ENCODE measurements at places on chromosomes 5 and 9. TPM values are rescaled to one million over a fixed set of nuclear protein-coding genes. Genes with fewer than 3 reads are reported as not detected.

DNA sequence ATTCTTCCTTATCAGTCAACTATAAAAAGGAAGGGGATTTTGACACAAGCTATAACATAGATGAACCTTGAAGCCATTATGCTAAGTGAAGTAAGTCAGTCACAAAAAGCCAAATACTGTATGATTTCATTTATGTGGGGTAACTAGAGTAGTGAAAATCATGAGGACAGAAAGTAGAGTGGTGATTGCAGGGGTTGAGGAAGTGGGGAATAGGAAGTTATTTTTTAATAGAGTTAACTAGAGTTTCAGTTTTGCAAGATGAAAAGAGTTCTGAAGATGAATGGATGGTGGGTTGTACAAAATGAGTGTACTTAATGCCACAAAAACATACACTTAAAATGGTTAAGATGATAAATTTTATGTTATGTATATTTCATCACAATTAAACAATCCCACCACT is 65.4 kb upstream of the FAM174A start:
- DNase-seq: no peak

SMIM33 gene
- total RNA-seq: not detected

DNA sequence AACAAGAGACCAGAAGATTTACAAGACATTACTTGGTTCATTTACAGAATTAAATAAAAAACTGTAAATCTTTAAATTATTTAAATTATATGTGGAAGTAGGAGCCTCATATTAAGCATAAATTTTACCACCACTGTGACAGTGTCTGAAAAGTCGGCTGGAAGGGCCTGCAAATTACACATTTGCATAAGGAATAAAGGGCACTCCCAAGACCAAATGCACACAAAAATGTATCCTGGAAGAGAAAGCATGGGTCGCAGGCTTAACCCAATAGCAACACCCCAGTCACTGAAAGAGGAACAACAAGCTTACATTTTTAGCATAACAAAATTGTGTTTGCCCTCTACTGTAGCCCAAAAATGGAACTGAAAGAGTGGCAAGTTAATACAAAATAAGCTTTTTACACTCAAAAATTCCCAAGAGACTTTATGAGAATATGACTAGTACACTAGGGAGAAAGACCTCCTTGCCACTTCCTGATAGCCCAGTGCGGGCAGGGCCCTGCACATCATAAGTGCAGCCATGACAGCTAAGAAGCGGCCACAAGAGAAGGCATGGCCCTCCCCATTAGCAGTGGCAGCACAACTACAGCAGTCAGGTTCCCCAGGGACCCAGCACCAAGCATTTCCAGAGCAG is 482.0 kb downstream of the DTWD2 start:
- DNase-seq: no peak

IGIP gene
- total RNA-seq: 5.2 TPM

DNA sequence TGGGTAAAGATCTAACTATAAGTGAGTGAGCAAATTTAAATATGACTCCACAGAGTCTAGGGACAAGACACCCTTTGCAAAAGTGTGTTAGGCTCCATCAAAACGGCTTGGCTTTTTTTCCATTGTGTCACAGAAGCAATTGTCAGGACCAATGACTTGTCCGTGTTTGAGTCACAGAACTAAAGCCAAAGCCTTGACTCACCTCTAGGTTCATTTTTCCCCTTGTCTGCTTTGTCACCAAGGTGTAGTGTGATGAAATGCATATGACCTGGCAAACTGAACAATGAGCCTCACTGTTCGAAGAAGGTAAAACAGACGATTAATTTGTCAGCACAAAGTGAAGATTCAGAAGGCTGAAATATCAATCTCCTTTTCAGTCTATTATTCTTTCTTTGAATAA is 331.0 kb downstream of the GLIS3 start:
- DNase-seq: peak; percentile 31

LRRC19 gene
- not detected for total RNA-seq

DNA sequence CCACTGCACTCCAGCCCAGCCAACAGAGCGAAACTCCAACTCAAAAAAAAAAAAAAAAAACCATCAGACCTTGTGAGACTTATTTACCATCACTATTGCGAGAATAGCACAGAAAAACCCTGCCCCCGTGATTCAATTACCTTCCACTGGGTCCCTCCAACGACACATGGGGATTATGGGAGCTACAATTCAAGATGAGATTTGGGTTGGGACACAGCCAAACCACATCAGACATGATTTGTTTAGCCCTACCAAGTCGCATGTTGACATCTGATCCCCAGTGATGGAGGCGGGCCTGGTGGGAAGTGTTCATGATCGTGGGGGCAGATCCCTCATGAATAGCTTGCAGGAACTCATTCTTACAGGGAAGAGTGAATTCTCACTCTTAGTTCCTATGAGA is 26.6 kb downstream of the MYO10 start:
- DNase-seq: peak; percentile 57

DNA sequence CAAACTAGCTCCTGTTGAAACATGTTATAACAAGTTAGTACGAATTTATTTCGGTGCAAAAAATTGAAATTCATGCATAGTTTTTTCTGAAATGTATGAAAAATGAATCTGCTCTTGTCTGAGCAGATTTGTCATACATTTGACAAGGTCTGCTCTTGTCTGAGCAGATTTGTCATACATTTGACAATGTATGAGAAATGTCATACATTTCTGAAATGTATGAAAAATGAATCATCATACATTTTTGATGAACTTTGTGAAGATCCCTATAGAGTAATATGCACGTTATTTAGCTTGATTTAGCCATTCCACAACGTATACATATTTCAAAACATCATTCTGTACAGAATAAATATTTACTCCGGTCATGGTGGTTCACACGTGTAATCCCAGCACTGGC is 85.9 kb upstream of the PARP8 start:
- no peak for DNase-seq

GBGT1 gene
- 1.3 TPM for total RNA-seq

CLTA gene
- 275 TPM for total RNA-seq

DNA sequence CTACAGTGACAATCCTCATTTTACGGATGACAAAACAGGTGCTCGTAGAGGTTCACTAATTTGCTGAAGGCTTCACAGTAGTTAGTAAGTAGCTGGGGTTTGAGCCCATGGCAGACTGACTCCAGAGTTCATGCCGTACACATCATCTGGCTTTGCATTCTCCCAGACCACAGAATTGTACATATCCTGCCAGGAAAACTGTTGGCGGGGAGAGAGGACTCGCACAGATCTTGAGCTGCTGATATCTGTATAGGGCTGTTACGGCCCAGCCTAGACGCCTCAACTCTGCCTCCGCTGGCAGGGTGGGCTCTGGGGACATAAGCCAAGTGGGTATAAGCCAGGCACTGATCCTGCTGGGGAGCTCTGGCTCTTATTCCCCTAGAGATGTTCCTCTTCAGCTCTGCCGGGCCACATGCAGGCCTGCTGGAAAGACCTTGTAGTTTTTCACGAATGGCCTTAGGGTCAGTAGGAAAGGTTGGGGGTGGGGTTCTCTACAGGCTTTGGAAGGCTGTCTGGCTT is 16.3 kb downstream of the LARP1 start:
- peak; percentile 84 for DNase-seq

DNA sequence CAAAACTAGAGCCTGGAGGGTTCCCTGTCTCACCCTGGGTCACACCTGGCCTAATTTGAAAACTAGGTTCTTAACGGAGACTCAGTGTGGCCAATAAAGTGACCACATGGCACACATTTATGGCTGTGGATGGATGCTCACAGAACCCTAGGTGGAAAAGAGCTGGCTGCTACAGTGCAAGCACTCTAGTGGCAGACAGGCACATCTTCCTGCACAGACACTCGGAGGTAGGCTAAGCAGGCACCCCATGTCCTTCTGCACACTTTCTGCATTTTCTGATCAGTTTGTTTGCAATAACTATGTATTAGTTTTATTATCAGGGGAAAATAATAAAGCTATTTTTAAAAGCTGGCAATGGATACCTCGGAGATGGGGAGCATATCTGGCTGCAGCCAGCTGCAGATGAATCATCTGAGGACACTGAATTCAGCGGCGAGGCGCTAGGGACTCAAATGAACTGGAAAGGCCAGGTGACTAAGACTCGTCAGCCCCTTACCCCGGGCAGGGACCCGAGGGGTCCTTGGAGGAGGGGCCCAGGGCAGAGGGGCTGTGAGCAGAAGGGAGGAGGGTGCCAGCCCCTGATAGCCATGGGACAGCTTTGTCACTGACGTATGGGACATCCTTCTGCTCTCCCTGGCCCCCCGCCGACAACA is 96.2 kb downstream of the OLFM1 start:
- no peak for DNase-seq

DNA sequence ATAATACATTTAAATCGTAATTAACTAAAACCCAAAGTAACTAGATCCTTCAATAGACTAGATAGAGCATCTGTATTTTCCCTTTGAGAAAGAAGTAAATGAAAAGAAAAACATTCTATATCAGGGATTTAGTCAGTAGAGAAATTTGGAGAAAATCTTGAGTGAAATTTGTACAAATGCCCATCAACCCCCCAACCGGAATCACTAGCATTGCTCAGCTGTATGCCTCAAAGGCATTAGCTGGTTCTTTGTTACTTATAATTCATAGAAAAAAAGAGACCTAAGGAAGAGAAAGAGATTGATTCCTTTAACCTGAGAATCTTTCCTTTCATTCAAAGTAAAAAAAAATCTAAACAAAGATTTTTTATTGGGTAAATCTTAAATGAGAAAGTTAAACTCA is 659 bp downstream of the OMD start:
- DNase-seq: no peak

- DNase-seq: peak; percentile 29
Observed at GRCh38 chr5:57537811-57538210, 55.2 kb upstream of the ACTBL2 start.
